Purkinje cell (primary cell): ENCODE measurements at places on chromosomes 16 and 17. TPM values are rescaled to one million over a fixed set of nuclear protein-coding genes. Genes with fewer than 3 reads are reported as not detected.

Gene CCL16
- polyA plus RNA-seq, result not detected in 2 replicates

Gene KRT37
- not detected in 2 replicates for polyA plus RNA-seq

Gene TRPV3
- 0.07 and 0.59 TPM in 2 replicates for polyA plus RNA-seq

Gene CRYM
- 3.5 and 73.7 TPM in 2 replicates for polyA plus RNA-seq

Gene SLFN12L
- not detected in 2 replicates for polyA plus RNA-seq

Gene SAMD14
- polyA plus RNA-seq, result not detected in 2 replicates

Gene KREMEN2
- polyA plus RNA-seq, result not detected in 2 replicates

Gene WNK4
- polyA plus RNA-seq, result 0.20 TPM in 2 replicates

Gene TP53TG3
- polyA plus RNA-seq, result not detected in 2 replicates

Gene CIBAR2
- polyA plus RNA-seq, result 1.3 TPM in 1 of 2 replicates, not detected in the other

Gene KRT25
- 0.52 and 3.2 TPM in 2 replicates for polyA plus RNA-seq

Gene RPRML
- polyA plus RNA-seq, result 0.60 TPM in 1 of 2 replicates, not detected in the other

Gene EMP2
- 4.7 and 5.2 TPM in 2 replicates for polyA plus RNA-seq

Gene NHLRC4
- polyA plus RNA-seq, result not detected in 2 replicates

Gene UNC45B
- polyA plus RNA-seq, result not detected in 2 replicates

Gene DUSP14
- 6.6 and 9.3 TPM in 2 replicates for polyA plus RNA-seq

Gene CSH2
- not detected in 2 replicates for polyA plus RNA-seq

Gene VMO1
- not detected in 2 replicates for polyA plus RNA-seq

Gene TBC1D3K
- polyA plus RNA-seq, result not detected in 2 replicates

Gene CEP95
- polyA plus RNA-seq, result 10.0 and 26.0 TPM in 2 replicates

Gene CLEC16A
- 5.2 and 6.1 TPM in 2 replicates for polyA plus RNA-seq

Gene SLFN14
- not detected in 2 replicates for polyA plus RNA-seq

Gene LGALS9
- 0.97 TPM in 1 of 2 replicates, not detected in the other for polyA plus RNA-seq

Gene CCL3
- polyA plus RNA-seq, result not detected in 2 replicates

Gene PITPNM3
- 2.5 and 6.4 TPM in 2 replicates for polyA plus RNA-seq

Gene MYH1
- not detected in 2 replicates for polyA plus RNA-seq

Gene EIF3C
- polyA plus RNA-seq, result 255 and 303 TPM in 2 replicates

Gene CD300H
- not detected in 2 replicates for polyA plus RNA-seq

Gene SULT1A4
- polyA plus RNA-seq, result 0.46 and 1.4 TPM in 2 replicates

Gene DHRS7C
- not detected in 2 replicates for polyA plus RNA-seq
